DMS79 treated with DMSO at 0.1 percent for 48 hours (cell line): ENCODE measurements at places on chromosomes 5 and 9.

DNA sequence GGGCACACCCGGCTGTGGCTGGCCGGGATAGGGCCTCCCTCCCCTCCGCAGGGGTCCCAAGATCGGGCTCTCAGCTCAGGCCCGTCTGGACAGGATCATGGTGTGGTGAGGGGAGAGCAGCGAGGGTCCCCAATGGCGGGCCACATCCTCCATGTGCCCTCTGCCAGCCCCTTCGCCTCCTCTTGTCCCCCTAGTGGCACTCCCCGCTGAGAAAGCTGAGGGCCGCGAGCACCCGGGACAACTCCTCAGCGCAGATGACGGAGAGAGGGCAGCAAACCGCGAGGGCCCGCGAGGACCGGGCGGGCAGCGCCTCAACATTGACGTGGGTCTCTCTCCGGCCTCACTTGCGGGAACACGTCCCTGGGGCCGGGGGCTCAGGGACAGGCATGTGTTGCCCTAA lies 24.6 kb downstream of the NKD2 start:
- DNase-seq: no peak

- DNase-seq: peak; percentile 27
These were observed 10.3 kb downstream of the ACTL7B start for GRCh38 chr9:108845507-108845906.

- peak; percentile 75 for DNase-seq
These were observed 91.8 kb downstream of the SAXO1 start for GRCh38 chr9:18941060-18941740.

- DNase-seq: no peak
These were observed 15.0 kb downstream of the C9orf72 start for GRCh38 chr9:27558307-27558706.

DNA sequence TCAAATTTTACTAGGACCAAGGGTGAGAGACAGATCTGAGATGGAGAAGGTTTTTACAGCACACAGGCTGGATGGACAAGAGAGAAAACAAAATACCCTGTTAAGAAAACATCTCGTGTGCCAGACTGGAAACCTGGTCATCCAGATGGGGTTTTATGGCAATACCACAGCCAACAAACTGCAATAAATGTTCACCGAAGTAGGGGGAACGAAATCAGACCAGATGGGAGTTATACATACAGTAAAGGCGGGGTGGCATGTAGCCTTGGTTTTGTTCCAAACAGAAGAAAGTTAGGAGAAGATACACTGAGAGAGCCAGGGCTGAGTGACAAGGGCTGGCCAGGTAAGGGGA lies 63.3 kb downstream of the DCP2 start:
- no peak for DNase-seq

DNA sequence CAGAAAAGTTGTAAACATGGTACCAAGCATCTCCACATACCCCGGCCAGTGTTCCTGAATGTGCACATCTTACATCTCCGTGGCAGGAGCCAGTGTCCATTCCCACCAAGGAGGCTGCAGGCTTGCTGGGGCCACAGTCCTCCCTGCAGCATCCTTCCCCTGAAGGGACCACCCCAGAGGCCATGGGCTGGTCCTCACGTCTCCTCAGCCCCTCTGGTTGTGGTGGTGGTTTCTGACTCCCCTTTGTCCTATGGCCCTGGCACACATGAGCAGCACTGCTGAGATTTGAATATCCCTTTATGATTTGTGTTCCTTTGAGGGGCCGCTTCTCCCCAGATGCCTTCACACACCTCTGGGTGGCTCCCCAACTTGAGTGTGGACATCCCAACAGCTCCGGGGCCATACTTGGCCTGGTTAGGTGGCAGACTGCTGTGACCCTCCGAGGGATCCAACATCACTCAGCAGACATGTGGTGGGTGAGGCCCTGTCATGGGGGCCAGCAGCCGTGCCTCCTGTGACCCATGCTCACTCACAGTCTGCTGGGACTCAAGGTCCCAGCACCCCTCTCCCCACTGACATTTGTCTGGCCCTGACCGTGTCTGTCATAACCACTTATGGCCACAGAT lies 14.3 kb downstream of the PHF2 start:
- DNase-seq: no peak

DNA sequence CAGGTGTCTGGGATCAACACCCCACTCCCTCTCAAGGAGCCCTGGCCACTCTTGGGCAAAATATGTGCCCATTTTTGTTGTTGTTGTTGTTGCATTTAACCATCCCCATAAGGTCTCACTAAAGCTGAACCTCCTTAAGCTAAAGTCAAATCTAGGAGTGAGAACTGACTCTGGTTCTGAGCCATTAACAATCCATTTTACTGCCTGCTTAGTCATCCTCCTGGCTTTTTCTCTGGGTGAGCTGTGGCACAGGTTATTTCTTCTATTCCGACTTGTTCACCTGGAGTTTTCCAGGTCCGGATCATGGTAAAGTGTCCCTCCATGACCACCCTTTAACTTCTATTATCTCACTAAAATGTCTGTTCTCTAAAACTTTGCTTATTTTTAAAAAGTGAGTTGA lies 85.2 kb downstream of the CAMK4 start:
- no peak for DNase-seq

DNA sequence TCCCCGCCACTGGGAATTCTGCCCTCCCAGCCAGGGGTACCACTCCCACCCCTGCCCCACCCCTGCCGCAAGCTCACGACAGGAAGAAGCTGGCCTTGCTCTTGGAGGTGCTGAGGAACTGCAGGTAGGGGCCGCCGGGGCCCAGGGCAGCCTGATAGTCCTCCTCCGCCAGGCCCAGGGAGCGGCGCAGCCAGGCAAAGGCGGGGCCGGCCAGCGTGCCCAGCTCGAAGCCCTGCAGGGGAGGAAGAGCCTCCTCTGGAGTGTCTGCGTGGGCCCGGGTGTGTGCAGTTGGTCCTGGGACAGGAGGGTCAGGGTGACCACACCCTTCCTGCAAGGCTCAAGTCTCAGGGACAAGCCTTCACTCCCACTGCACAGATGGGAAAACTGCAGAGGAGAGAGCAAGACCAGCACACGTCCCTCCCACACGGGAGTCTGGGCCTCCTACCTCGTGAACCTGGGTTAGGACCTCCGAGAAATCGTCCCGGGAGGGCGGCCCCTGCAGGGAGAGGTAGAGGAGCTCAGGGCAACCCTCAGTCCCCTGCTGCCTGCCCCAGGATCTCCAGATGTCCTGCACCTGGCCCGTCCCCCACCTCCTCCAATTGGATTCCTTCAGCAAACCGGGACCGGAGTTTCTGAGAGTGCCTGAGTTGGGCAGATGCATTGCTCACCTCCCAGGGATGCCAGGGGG lies 2.4 kb downstream of the PIP5KL1 start:
- no peak for DNase-seq

GRCh38 chr5:84450617-84451414 lies 66.1 kb upstream of the EDIL3 start:
- DNase-seq: no peak

DNA sequence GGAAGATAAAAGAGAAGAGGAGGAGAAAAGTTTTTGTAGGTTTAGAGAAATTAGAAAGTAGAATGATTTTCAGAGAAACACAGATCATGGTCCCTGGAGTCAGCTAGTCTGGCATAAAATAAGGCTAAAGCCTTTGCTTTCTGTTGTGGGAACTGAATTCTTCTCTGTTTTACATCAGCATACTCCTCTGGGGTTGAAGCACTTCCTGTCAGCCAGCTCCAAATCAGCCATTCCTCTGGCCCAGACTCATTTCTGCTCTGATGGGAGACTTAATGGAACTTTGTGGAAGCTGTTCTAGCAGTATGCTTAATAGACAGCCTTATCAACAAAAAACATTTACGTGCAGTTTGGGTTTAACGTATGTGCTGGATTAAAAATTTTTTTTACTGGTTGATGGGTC lies 143.2 kb downstream of the HMHB1 start:
- DNase-seq: no peak

GRCh38 chr5:122844910-122845228 lies 544 bp upstream of the SNX24 start:
- DNase-seq: no peak

DNA sequence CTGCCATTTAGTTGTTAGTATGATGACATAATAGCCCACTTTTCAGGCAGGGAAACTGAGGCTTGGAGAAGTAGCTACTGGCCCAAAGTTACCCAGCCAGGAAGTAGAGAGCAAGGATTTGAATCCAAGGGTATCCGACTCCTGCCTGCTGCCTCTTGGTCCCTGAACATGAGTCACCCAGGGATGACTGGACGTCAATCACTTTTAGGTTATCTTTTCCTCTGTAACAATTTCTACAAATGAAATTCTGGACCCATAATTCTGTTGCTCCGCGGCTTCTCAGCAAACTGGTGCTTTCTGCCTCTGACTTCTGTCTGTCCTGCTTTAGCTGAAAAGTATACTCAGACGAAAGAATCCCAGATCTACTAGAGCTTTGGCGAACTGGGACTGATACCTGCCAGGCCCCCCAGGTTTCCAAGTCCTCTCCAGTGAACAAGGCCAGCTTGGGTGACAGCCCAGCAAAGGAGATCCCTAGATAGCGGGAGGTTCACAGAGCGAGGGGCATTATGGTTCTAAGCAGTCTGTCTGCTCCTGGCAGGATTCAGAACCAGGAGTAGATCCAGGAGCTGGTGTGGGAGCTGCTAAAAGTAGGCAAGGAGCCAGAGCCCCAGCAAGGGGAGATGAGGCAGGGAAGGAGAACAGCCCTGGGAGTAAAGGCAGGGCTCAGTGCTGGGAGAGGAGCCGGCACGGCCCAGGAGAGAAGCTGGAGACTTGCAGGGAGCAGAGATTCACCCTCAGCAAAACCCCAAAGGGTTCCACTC lies 20.6 kb downstream of the OLFML2A start:
- no peak for DNase-seq

- no peak for DNase-seq
These were observed 85.1 kb downstream of the SLC24A2 start for GRCh38 chr9:19703702-19704101.

DNA sequence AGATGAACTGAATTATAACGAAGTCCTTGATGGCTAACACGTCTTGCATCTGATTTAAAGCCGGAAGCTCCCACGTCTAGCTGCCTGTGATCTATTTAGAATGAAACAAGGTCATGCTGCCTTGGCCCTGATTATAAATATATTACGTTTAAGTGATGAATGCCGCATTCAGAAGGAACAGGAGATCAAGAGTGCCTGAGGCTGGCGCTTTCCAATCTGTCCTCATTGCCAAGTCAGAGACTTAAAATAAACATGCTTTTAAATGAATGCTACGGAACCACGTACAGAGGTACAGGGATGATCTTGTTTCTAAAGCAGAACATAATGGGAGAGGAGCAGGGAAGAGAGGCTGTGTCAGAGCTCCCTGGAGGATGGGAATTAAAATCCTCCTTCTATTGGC lies 292.8 kb downstream of the TLE1 start:
- no peak for DNase-seq

DNA sequence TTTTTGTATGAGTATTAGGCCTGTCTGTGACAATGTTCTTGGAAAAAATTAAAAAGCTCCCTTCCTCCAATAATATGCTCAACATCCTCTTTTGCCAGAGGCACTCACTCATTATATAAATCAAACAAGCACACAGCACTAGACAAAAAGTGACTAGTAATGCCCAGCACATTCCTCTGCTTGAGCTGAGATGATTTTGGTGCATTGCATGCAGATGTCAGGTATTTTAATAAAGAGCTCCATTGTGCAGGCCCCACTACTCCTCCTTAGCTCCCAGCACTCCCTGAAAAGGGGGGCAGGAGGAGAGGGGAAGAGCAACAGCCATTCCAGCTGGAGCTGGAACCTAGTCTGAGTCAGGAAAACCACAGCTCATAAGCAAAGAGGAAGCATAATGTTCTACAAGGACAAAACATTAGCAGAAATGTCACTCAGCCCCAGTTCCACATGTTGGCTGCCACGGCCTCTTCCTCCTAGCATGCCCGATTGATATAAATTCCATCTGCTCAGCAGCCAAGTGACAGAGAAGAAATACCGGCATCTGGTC lies 348.5 kb downstream of the BNC2 start:
- no peak for DNase-seq

- DNase-seq: peak; percentile 84
These were observed 13.8 kb upstream of the PUM3 start for GRCh38 chr9:2857564-2858198.

GRCh38 chr5:76732405-76733048 lies 16.6 kb downstream of the F2R start:
- DNase-seq: no peak

- DNase-seq: no peak
These were observed 3.7 kb upstream of the IFNB1 start for GRCh38 chr9:21081451-21081850.

DNA sequence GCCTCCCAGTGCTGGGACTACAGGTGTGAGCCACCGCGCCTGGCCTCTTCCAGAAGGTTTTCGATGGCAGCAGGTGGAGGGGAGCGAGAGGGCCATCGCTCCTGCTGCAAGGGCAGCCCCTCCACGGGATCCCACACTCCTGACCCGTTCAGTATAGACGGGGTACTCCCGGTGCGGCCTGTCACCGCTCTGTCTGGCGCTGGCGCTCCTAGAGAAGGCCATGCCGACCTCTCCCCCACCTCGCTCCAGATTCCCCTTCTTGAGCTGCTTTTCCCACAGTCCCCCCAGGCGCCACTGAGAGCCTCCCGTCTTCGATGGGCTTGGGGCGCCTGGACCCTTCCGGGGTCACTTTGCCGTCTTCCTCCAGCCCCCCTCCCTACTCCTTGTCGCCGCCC lies 4.3 kb upstream of the SQSTM1 start:
- DNase-seq: no peak

DNA sequence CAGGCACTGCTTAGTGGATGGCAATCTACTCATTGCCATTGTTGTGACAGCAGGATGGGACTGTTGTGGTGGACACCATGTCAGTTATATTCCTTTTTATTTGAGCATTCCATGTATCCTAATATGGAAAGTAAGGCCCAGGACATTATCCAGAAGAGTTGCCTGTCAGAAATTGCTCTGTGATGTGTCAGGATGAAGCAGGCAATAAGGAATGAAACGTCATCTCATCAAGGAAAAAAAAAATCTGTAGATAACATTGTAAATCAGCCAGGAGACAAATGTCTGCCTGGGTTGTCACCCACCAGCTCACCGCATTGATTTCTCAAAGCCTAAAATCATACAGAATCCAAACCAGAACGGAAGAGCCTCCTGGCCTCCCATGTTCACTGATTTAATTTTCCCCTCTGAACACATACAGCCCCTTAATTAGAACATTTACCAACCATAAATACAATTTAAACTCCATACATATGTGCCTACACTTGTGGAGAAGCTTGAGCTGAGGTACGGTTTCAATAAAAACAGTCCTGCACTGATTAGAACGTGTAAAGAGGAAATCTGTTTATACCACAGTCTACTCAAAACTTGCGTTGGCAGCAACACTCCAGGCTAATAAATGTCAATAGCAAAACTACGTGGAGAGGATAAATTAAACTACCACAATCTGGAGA lies 73.9 kb downstream of the FOXD1 start:
- DNase-seq: no peak

DNA sequence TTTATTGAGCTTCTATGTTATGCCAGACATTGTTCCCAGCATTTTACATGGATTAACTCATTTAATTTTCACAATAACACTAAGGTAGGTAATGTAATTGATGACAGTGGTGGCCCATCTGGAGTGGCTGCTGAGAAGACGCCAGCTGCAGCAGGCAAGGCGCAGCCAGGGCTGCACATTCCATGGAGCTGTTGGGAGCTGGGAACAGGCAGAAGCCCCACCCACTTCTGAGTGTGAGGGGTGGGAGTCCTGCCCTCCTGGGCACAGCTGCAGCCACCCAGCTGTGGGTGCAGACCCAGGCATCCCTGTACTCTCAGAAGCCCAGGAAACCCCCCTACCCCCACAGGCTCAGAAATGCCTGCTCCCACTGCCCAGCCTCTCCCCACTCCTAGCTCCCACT lies 183.3 kb downstream of the DEPDC1B start:
- no peak for DNase-seq

GRCh38 chr9:116550696-116551436 lies 136.2 kb upstream of the TRIM32 start:
- DNase-seq: no peak

- DNase-seq: no peak
These were observed 17.1 kb upstream of the GRHPR start for GRCh38 chr9:37405350-37405749.
